ENCODE measurements at places on chromosomes 7 and 10. TPM values are rescaled to one million over a fixed set of nuclear protein-coding genes. Genes with fewer than 3 reads are reported as not detected.

DNA sequence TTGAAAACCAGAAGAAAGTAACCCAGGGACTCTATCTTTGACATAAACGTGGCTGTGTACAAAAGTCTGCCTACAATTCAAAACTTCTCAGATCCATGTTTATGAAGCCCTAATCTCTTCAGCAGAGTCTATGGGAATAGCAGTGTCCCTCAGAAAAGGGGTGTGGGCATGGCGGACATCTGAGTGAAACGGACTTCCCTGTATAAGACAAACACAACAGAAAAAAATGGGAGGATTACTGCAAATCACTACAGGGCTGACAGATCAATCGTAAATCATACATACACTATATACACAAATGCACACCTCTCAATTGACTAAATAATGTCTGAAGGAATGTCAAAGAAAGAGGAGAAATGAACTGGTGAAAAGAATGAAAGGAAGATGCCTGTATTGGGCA, 114.0 kb downstream of the ATE1 start:
- no peak for DNase-seq

DNA sequence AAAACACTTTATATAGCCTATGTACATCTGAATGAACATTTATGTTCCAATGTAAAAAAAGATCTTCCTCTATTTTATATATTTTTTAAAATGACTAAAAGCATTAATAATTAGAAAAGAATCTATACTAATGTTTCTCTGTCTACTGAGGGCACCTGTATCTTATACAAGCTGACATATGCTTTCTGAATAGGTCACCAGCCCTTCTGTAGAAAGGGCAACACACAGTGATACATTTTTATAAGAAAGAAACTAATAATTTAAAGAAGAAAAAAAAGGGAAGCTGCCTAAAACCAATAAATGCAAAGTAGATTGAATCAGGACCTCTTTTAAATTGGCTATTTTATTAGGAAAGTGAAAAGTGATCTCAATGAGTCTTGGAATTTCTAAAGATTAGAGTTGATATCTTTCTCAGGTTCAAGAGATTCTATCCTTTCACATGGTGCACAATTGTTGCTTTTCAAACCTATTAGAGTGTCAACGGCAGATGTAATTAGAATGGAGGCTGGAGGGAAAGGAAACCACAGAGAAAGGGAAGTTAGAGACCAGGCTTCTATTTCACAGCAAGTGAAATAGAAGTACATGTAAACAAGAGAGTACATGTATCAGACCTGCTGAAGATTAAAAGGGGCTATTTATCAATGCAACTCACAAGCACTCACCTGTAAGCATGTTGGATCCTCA, 6.3 kb downstream of the MTPN start:
- no peak for DNase-seq

GRCh38 chr10:28215930-28216329, 86.9 kb downstream of the MPP7 start:
- no peak for DNase-seq

Gene STN1
- 20.4 TPM for polyA plus RNA-seq

Gene GATA3
- polyA plus RNA-seq, result 1.0 TPM

Gene ANXA8
- not detected for polyA plus RNA-seq

Gene CYP2E1
- polyA plus RNA-seq, result 1.6 TPM

Measured in hindlimb muscle (tissue), 1 donor.